ENCODE measurements at places on chromosomes 3 and 15. TPM values are rescaled to one million over a fixed set of nuclear protein-coding genes. Genes with fewer than 3 reads are reported as not detected.

ROPN1B gene
- not detected for total RNA-seq

ALCAM gene
- total RNA-seq, result 36.0 TPM

FGD5 gene
- total RNA-seq, result 12.2 TPM

CNTN6 gene
- total RNA-seq, result not detected

VILL gene
- total RNA-seq, result 9.8 TPM

CD96 gene
- total RNA-seq, result not detected

NTRK3 gene
- 5.4 TPM for total RNA-seq

NRG4 gene
- not detected for total RNA-seq

NUDT16 gene
- 14.6 TPM for total RNA-seq

ADAMTS7 gene
- 52.7 TPM for total RNA-seq

TEX9 gene
- total RNA-seq, result 19.6 TPM

RETNLB gene
- not detected for total RNA-seq

LTK gene
- total RNA-seq, result 0.14 TPM

ILDR1 gene
- total RNA-seq, result 0.97 TPM

NCBP2 gene
- 78.4 TPM for total RNA-seq

SPINK8 gene
- total RNA-seq, result not detected

LRRC15 gene
- total RNA-seq, result not detected

GOLGA6B gene
- not detected for total RNA-seq

PLOD2 gene
- total RNA-seq, result 30.5 TPM

A4GNT gene
- total RNA-seq, result not detected

KLF15 gene
- 14.0 TPM for total RNA-seq

PHLDB2 gene
- 35.3 TPM for total RNA-seq

SENP7 gene
- 11.0 TPM for total RNA-seq

LRRC49 gene
- 13.3 TPM for total RNA-seq

NR2E3 gene
- 0.62 TPM for total RNA-seq

INKA1 gene
- 4.0 TPM for total RNA-seq

CX3CR1 gene
- total RNA-seq, result 0.24 TPM

BNC1 gene
- 1.6 TPM for total RNA-seq

DPPA2 gene
- total RNA-seq, result 9.3 TPM

HES1 gene
- 40.3 TPM for total RNA-seq

TMOD2 gene
- total RNA-seq, result 7.4 TPM

SH3GL3 gene
- total RNA-seq, result 21.1 TPM

FOXB1 gene
- 4.7 TPM for total RNA-seq

PDZRN3 gene
- 11.0 TPM for total RNA-seq

HESX1 gene
- 11.9 TPM for total RNA-seq

C2CD4A gene
- total RNA-seq, result 0.19 TPM

TMC3 gene
- total RNA-seq, result not detected

CLRN1 gene
- 0.93 TPM for total RNA-seq

STAC gene
- 22.9 TPM for total RNA-seq

SAMMSON gene
- not detected for total RNA-seq

ANKRD63 gene
- total RNA-seq, result 0.74 TPM

BTLA gene
- not detected for total RNA-seq

CSTA gene
- not detected for total RNA-seq

AHSG gene
- total RNA-seq, result not detected

UPK1B gene
- 0.66 TPM for total RNA-seq

BUB1B gene
- 113 TPM for total RNA-seq

HRG gene
- total RNA-seq, result not detected

ZPLD1 gene
- not detected for total RNA-seq

MAP6D1 gene
- 10.6 TPM for total RNA-seq

EPHA3 gene
- total RNA-seq, result 0.21 TPM

SLC38A3 gene
- total RNA-seq, result 3.0 TPM

ALPK3 gene
- 29.7 TPM for total RNA-seq

LMAN1L gene
- not detected for total RNA-seq

CHRM5 gene
- total RNA-seq, result not detected

SERPINI2 gene
- total RNA-seq, result 2.5 TPM

GP9 gene
- not detected for total RNA-seq

Data from GM23338 (cell line).